Activated naive CD4-positive, alpha-beta T cell treated with anti-CD3 and anti-CD28 coated beads for 36 hours (primary cell): ENCODE measurements at places on chromosomes 12 and 14. TPM values are rescaled to one million over a fixed set of nuclear protein-coding genes. Genes with fewer than 3 reads are reported as not detected.

Gene GZMH
- 81.3 TPM for total RNA-seq

- no peak for DNase-seq
Observed at GRCh38 chr14:32480337-32480736, 151.2 kb downstream of the AKAP6 start.

- no peak for DNase-seq
Observed at GRCh38 chr14:104442107-104442551, 137.4 kb upstream of the C14orf180 start.

DNA sequence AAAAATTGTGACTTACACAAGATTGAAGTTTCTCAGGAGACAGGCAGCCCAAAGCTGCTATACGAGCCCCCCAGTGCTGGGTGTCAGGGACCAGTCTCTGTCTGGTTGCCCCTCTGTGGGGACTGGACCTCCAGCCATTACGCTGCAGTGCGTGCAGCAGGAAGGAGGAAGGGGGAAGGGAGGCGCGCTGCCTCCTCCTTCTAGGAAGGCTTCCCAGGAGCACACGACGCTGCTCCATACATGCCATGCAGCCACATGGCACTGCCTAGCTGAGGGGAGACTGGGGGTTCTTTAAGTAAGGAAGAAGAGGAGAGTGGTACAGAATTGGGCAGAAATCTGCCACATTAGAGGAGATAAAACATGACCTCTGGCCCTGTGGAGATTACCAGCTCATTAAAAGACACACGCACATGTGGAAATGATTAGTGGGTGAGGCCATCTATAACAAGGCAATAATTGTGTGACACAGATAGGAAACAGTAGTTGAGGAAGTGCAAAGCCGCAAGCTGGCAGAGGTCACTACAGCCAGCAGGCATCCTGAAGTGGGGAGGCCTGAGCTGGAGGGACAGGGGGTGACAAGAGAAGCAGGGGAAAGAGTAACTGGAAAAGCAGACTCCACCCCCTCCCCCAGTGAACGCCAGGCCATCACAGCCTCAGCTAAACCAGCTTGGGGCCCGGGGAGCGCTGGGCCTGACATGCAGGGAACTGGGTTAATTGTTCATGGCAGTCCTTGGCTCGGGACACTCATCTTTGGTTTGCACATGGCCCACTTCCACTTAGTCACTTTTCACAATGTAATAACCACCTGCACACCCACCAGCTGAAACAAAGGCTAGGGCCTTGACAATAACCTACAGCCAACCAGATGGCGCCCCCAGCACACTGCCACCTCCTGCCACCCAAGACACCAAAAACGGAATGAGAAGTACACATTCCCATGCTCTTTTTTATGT is 39.6 kb downstream of the CCDC88C start:
- peak; percentile 65 for DNase-seq

Gene FGF23
- total RNA-seq = not detected

Gene NDUFB1
- 111 TPM for total RNA-seq

Gene ARID2
- 28.3 TPM for total RNA-seq

GRCh38 chr12:44015333-44015941 is 179.6 kb downstream of the TMEM117 start:
- no peak for DNase-seq

- DNase-seq = no peak
Observed at GRCh38 chr14:34107441-34107840, 156.6 kb upstream of the EGLN3 start.

DNA sequence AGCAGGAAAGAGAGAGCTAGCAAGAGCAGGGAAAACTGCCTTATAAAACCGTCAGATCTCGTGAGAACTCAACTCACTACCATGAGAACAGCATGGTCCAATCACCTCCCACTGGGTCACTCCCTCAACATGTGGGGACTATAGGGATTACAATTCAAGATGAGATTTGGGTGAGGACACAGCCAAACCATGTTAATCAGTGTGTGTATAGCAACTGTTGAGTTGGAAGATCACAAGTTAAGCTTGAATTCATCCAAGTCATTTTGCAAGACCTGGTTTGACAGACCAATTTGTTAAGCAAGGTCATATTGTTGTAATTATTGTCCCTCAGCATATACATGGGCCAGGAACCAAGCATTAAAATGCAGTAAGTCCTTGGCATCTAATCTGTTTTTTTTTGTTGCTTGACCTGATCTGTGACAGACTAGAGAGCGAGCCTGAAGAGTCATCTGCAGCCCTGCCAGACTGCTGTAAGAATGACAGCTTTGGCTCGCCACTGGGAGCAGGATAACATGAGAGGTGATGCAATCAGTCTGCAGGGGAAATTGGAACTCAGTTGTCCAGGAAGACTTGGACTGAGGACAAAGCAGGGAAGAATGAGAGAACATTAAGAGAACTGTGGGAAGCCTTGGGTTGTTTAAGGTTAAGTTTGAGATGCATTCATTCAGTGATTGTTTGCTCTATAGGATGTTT is 297.6 kb upstream of the SEL1L start:
- DNase-seq = no peak

Gene PLEKHD1
- total RNA-seq = not detected

DNA sequence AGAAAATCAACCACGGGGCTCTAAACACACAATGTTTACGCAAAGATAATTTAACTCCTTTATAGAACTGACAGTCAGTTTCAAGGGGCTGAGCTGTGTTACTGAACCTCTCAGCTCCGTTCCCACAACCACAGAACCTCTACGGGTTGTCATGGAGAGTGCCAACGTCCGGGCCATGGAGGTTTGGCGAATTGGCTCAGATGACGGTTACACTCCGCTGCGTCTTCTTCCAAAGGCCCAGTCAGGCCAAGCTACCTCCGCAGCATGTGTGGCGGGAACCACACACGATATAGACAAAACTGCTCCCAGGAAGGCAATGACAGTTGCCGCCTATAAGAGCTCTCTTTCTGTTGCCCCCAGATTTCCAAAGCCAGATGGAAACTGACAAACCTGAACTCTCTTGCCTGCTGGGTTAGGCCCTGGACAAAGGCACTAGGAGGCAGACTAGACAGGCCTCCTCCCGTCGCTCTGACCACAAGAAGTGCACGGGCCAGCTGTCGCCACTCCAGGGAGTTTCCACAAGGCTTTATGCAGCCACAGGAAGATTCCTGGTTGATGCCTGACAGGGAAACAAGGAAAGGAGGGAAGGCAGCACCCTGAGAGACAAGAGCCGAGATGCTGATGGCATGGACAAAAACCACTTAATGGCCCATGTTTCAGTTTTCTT is 30.3 kb downstream of the CCDC88C start:
- no peak for DNase-seq

Gene BEGAIN
- total RNA-seq = 5.6 TPM

GRCh38 chr12:3071107-3071506 is 6.1 kb upstream of the TSPAN9 start:
- no peak for DNase-seq
